Fibroblast of mammary gland (primary cell): ENCODE measurements at places on chromosomes 13 and 19.

DNA sequence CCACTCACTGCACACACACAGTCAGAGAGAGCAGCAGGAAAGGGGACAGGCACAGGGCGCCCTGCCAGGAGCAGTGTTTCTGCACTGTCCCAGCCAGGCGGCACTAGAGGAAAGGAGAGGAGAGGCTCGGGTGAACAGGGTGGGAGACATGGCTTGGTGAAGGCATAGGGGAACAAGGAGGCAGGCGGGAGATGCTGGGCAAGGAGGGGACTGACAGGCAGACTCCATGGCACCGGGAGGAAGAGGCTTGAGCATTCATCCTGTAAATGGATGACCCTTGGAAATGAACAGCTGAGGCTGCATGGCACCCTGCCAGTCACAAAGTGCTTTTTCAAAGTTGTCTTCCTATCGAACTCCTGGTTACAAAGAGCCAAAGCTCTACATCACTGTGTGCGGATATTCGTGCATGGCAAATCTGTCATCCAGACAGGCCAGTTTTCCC lies 22.4 kb downstream of the MED26 start:
- DNase-seq: no peak

- no peak for DNase-seq
Observed at GRCh38 chr13:26465514-26465913, 92.0 kb upstream of the WASF3 start.

GRCh38 chr13:32107474-32107873 lies 75.9 kb downstream of the FRY start:
- no peak for DNase-seq

DNA sequence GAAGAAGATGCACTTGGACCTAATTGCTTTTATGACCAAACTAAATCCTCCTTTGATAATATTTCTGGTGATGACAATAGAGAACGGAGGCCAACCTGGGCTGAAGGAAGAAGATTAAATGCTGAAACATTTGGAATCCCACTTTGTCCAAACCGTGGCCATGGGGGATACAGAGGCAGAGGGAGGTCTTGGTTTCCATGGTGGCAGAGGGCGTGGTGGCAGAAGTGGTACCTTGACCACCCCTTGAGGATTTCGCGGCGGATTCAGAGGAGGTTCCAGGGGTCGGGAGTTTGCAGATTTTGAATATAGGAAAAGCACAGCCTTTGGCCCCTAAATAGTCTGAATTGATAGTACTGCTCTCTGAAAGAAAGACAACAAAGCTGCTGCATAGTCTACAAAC lies 7.2 kb upstream of the LILRB3 start:
- DNase-seq: no peak

DNA sequence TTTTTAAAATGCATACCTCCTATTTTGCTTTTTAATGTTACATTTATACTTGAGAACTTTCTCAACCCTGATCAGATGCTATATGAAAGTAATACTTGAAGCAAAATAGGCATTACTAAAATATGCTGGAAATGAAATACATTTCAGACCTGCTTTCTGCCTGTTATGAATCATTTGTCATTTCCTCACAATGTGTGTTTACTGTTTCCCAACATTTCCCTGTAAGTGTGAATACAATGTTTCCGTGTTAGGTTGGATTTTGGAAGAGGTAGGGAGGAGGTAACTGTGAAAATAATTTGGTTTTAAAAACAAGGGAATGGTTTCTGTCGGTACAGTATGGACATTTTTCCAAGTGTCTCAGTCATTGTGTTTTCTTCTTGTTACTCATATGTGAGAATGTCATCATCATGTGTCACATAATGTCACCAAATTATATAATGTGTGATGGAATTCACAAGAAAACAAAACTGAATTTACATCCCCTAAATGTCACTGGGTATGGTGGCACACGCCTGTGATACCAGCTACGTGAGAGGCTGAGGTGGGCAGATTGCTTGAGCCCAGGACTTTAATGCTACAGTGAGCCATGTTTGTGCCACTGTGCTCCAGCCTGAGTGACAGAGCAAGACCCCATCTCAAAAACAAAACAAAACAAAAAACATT lies 43.0 kb downstream of the ZAR1L start:
- peak; percentile 10 for DNase-seq

GRCh38 chr19:31340042-31341025 lies 8.9 kb downstream of the TSHZ3 start:
- peak; percentile 94 for DNase-seq

- DNase-seq: no peak
Observed at GRCh38 chr13:59898066-59898465, 265.7 kb downstream of the DIAPH3 start.

GRCh38 chr19:8045872-8046568 lies 6.5 kb upstream of the CCL25 start:
- no peak for DNase-seq

DNA sequence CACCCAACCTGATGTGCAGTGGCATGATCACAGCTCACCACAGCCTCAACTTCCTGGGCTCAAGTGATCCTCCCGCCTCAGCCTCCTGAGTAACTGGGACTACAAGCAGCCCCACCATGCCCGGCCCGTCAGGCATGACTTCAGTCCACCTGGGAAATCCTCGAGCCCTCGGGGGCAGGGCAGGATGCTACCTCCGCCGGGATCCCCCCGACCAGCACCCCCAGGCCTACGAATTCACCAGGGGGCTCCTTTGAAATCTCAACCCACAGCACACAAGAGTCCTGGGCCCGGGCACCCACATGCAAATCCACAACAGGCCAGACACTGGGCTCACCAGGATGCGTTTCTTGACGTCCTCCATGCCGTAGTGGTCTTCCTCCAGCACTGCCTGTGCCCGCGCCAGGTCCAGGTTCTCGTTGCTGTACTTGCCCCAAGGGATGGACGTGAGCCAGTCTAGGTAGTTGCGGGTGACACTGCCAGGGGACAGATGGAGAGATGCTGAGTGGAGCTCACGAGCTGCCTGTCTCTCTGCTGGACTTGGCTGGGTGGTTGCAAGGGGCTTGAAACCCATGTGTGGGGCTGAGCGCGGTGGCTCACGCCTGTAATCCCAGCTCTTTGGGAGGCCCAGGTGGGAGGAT lies 10.5 kb downstream of the RPL36 start:
- DNase-seq: no peak

GRCh38 chr13:28753208-28753892 lies 34.6 kb upstream of the SLC46A3 start:
- DNase-seq: peak; percentile 91

DNA sequence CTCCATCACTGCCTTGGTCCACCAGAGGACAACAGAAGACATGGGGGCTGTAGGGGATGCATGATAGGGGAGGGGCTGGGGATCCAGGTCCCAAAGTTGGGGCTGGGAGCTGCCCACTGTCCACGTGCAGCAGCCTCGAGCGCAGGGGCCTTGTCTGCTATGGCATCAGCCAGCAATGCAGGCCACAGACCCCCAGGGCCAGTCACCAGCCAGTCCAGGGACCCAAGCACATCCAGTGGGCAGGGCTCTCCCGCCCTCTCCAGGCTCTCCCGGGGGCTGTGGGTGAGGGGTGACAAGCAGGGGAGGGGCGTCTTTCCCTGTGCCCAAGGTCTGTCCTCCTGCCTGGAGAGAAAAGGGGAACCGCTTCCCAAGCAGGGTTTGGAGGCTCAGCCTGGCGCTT lies 32.8 kb downstream of the PEPD start:
- no peak for DNase-seq

GRCh38 chr19:44003461-44004009 lies 778 bp downstream of the ZNF230 start:
- peak; percentile 14 for DNase-seq

GRCh38 chr13:106286811-106287210 lies 248.7 kb downstream of the EFNB2 start:
- DNase-seq: no peak

- no peak for DNase-seq
Observed at GRCh38 chr13:106099765-106100164, 435.7 kb downstream of the EFNB2 start.

GRCh38 chr13:73450583-73450982 lies 391.8 kb downstream of the KLF5 start:
- no peak for DNase-seq

DNA sequence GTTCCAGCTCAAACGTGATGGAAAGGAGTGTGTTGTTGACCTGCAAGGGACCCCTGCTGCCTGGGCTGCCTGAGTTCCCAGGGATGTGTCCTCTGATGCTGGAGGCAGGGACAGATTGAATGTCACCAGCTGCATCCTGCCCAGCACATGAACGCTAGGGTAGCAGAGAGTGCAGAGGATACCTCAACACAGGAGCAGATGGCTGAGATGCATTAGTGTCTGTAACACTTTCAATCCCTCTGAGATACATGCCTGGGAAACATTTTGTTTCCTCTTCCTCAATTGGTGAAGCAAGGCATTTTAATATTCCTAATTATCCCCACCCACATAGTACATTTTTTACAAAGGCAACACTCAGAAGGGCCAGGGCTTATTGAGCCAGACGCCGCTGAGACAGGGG lies 106.4 kb upstream of the UBL3 start:
- no peak for DNase-seq
